Stimulated activated CD8-positive, alpha-beta memory T cell treated with anti-CD3 and anti-CD28 coated beads, Interleukin-15, amount 100 ng/mL, for 4 hours (primary cell): ENCODE measurements at places on chromosomes 5 and 9.

- DNase-seq, result no peak
These were observed 44.2 kb downstream of the NKD2 start for GRCh38 chr5:1052641-1053390.

GRCh38 chr5:178902849-178903248 is 7.1 kb downstream of the ZFP2 start:
- no peak for DNase-seq

DNA sequence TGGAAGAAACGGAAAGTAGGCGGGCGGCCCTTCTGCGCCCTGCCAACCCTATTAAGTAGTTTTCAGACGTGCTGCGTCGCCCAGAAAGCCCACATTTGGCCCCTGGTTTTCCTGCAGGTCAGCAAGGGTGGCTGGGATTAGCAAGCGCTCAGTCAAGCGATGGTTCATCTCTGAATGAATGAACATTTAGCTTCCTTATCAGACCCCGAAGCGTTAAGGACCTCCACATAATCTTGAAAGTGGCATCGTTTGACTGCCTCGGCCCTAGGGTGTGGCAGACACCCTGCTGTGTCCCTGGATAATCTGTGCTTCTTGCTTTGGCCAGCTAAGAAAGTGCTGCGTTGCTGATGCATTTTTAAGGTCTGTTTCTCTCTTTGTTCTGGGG is 684 bp downstream of the TOR1B start:
- no peak for DNase-seq

DNA sequence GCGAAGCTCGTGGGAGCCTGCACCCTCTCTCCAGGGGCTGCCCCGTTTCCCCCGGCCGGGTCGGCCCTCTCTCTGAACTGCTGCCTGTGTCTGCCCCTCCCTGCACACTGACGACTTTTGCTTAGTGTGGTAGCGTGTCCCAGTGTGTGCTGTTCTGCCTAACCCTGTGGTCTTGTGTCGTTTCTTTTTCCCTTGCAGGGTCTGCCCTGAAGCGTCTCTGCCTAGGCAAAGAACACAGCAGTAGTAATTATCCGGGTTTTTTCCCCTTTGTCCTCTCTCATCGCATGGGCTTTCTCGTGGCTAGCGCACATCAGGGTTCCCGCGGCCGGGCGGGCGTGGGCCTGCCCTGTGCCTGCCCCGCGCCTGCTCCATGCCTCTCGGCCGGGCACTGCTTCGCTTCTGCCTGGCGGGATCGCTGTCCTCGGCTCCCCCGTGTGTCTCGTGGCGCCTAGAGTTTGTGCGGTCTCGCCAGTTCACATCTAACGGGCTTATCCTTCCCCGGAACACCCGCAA is 122.7 kb downstream of the WNK2 start:
- no peak for DNase-seq

DNA sequence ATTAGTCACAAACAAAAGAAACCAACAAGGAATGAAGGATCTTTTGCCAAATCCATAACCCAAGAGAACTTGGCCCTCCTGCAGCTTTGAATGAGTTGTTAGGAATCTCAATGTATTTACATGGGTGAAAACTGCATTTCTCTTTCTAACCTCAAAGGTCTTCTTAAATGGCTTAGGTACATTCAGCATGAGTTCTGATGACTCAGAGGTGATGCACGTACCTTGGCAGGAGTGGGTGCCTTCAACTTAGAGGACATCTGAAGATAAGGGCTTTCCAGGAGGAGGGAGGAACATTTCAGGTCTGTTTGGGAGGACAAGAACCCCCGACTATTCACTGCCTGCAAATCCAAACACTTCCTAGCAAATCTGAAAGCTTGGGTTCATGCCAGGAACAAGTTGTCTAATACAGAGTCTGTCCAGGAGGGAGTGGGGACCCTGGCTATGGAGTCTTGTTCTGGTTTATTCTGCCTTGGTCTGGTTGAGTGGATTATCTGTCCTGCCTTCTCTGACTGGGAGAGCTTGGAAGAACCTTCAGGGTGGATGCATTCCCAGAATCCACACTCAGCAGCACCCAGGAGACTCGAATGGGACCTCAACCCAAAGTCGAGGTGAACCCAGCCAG is 65.7 kb downstream of the IRX2 start:
- no peak for DNase-seq

DNA sequence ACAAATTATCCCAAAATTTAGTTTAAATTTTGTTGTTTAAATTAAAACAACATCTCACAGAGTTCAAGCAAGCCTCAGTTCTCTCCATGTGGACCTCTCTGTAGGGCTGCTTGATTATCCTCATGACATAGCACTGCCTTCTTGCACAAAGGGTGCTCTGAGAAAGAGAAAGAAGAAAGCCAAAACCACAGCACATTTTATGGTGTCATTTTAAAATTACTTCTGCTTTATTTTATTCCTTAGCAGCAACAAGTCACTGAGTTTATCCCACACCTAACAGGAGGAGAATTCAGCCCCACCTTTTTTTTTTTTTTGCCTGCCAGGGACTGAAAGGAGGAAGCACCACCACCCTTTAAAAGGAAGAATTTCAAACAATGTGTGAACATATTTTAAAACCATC is 12.8 kb upstream of the KCNV2 start:
- no peak for DNase-seq
